ENCODE measurements at places on chromosomes 7 and 10.
A peak's percentile ranks its signal among the peaks of the same experiment; 100 is the strongest.

DNA sequence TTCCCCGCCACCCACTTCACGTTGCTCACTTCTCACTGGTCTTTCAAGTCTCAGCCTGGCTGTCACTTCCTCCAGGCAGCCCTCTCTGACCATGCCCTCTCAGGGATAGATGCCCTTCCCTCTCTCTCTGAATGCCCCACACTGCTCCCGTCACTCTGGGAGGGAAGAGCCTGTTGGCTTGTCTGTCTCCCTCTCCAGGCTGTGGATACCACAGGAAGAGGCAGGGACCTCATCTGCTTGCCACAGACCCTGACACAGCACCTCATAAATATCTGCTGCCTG, 93.1 kb downstream of the OAT start:
- H3K4me3 ChIP-seq: no peak overlapping the region
- peaks cover 43% of the 10 kb centered on the region for H3K27me3 ChIP-seq
- no peaks in the 10 kb centered on the region for H3K36me3 ChIP-seq
- no peak for DNase-seq
- no peak overlapping the region for H3K27ac ChIP-seq

DNA sequence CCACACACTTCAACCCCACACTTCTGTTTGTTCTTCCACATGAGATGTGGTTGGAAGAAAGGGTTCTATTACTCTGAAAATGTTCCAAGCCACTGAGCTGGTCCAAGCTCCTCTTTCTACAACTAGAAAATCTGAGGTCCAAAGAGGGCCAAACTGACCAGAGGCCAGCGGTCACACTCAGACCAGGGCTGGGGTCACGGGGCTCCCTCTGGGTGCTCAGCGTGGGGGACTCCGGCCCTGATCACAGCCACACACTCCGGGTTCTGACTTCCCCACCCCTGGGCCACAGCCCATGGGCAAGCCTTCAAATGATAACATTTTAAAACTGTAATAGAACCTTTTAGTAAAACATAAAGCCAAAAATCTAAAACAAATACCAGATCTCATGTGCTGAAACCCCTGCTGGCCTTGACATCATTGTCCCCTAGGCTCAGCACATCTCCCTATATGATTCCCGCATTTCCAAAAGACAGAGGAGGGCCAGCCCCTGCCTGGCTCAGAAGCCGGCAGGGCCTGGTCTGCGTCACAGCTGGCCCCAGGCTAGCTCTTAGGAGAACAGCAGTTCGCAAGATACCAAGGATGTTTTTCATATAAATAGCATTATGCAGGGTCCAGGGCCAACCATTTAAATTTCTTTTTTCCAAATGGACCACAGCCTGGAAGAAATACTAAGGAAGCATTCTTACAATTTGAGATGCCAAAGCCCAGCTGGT, 3.3 kb downstream of the CRYGN start:
- peaks cover 5% of the 10 kb centered on the region for H3K27me3 ChIP-seq
- peaks cover 22% of the 10 kb centered on the region for H3K4me1 ChIP-seq
- no peak for DNase-seq
- H3K27ac ChIP-seq: no peak overlapping the region

DNA sequence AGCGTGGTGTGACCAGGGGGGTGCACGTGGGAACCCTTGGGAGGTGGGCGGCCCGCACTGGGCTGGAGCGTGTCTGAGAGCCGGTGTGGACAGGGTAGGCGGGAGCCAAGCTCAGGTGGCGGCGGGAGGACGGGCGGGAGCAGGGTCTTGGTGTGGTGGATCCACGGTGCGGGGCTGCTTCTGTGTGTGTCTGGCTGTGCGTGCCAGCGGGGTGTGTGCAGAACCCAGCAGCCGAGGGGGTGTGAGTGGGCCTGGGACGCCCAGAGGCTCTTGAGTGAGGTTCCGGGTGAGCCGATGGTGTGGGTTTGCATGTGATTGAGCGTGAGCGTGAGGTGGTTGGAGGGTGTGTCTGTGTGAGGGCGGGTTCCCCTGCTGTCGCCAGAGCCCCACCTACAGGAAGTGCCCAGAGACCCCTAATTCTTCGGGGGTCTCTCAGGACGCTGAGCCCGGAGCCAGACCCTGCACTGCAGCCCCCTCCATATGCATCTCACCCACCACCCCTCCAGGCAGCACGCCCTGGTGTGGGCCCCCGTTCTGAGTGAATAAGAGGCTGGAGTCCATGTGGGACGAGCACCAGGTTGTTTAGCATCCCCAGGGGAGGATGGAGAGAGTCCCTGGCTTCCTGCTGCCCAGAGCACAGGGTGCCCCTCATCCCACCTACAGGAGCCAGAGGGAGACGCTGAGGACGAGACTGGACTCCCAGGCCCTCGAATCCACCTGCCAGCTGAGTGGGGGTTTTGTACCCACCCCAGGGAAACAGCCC, 78.2 kb downstream of the ELFN1 start:
- H3K4me3 ChIP-seq: no peak overlapping the region
- H3K27me3 ChIP-seq: peaks cover 47% of the 10 kb centered on the region
- H3K4me1 ChIP-seq: peaks cover 2% of the 10 kb centered on the region

DNA sequence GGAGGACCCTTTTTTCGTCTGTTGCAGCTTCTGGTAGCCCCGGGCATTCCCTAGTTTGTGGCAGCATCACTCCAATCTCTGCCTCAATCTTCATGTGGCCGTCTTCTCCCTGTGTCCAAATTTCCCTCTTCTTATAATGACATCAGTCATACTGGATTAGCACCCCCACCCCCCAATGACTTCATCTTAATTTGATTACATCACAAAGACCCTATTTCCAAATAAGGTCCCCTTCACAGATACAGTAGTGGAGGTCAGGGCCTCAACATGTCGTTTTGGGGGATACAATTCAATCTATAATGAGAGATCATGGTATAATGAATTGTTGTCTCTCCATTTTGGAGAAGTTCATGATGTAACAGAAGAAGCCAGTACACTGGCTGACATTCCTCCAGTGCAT, 28.1 kb upstream of the EZH2 start:
- no peak overlapping the region for H3K27ac ChIP-seq
- peaks cover 8% of the 10 kb centered on the region for H3K4me1 ChIP-seq
- H3K4me3 ChIP-seq: no peak overlapping the region
- no peaks in the 10 kb centered on the region for H3K36me3 ChIP-seq
- DNase-seq: no peak

DNA sequence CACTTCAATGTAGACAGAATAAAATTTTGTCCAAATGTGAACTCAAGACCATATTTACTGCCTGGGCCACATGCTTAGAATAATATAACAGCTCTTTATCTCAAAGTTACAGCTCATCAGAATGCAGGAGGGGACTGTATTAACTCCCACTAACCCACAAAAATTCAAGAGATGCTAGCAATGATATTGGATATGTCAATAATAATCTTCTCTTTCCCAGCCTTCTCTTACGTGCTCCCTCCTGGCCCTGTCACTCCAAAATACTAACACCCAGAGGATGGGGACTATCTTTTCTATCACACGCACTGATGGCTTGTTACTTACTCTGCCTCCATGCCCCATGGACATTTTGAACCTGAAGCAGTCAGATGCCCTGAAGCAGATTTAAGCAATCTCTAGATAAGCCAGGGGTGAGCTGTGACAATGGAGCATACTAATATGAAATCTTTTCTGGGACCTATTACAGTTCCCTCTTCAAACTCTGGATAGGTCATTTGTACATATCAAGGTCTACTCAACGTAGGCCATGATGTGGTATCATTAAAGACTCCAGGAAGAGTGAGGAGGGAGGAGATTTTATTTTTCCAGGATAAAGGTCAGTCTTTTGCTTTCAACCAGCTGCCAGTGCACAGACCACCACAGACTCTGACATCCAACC, 803.0 kb downstream of the GRM8 start:
- H3K36me3 ChIP-seq: no peaks in the 10 kb centered on the region
- H3K4me3 ChIP-seq: no peak overlapping the region
- no peaks in the 10 kb centered on the region for H3K27me3 ChIP-seq
- no peak for DNase-seq
- no peak overlapping the region for H3K27ac ChIP-seq
- H3K4me1 ChIP-seq: no peaks in the 10 kb centered on the region

DNA sequence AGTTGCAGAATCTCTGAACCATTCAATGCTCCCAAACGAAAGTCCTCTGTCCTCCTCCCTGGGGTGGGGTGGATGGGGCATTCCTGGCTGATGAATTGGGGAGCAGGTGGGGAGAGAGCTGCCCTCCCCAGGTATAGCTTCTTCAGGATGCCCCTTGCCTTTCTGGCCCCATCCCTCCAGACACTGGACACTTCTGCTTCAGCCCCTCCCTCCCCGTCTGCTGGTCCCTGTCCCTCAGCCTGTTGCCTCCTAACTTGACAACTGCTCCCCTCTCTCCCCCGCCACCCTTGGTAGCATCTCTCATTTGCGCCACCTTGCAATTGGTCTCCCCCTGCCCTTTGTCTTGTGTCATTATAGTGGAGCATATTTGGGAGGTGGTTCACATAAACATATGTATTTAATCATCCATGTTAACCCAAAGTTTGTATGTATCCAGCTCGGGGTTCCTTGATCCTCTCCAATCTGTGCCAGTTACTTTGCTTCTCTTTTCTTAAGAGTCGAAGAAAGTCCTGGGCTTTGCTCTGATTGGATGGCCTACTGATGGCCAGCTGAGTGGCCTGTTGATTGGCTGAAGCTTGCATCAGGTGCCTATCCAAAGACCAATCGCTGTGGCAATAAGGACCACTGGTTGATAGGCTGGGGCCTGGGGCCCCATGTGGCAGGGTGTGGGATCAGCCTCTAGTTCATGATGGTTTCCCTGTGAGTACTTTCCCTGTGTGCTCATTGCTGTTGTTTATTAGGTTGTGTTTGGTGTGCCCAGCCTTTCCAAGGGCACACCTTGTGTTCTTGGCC, 4.0 kb upstream of the GCK start:
- H3K4me1 ChIP-seq: peaks cover 16% of the 10 kb centered on the region
- DNase-seq: no peak
- no peaks in the 10 kb centered on the region for H3K36me3 ChIP-seq
- no peak overlapping the region for H3K27ac ChIP-seq
- no peak overlapping the region for H3K4me3 ChIP-seq
- peaks cover 4% of the 10 kb centered on the region for H3K27me3 ChIP-seq

- peaks cover 62% of the 10 kb centered on the region for H3K27me3 ChIP-seq
- H3K4me1 ChIP-seq: peaks cover 12% of the 10 kb centered on the region
- no peak within 1 kb of the TSS for H3K27ac ChIP-seq
- no peaks in the 10 kb centered on the region for H3K36me3 ChIP-seq
- peak; percentile 35 for DNase-seq
Measured at GRCh38 chr7:101362334-101363195, at the start of gene COL26A1. COL26A1 (plus strand) TSS chr7:101362875; CDS start chr7:101363033, 158 bp downstream.

DNA sequence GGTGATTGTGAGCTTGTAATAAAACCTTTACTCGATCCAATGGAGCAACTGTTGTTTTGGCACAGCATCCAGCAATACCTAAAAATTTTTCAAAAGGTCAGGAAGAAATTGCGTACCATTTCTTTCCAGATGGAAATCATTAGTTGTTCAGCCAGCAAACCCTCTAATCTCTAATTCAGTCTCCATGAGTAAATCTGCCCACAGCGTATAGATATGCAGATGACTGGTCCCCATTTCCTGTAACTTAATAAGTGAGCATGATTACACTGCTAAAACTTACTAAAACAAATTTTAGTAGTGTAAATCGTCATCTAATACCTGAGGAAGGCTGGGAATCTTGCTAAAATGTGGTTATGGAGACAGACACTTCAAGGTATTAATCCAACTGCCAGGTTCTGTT, 10.6 kb downstream of the SLC25A16 start:
- H3K4me3 ChIP-seq: no peak overlapping the region
- peaks cover 8% of the 10 kb centered on the region for H3K36me3 ChIP-seq
- no peak for DNase-seq
- no peak overlapping the region for H3K27ac ChIP-seq
- H3K4me1 ChIP-seq: no peaks in the 10 kb centered on the region

DNA sequence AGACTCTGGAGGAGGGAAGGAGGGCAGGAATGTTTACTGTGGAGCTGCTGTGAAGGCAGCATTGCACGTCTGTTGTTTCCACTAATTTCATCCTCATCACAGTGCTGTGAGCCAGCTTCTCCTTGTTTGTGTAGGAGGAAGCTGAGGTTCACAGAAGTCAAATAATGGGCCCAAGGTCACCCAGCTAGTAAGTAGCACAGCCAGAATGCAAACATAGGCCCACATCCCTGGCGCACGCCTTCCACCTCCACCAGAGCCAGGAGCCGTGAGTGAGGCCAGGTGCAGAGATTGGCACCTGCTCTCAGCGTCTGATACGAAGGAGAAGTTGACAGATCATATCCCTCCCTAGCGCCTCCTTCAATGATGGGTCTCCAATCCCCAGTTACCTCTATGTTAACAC, 93.6 kb downstream of the HTR5A start:
- no peaks in the 10 kb centered on the region for H3K36me3 ChIP-seq
- H3K4me1 ChIP-seq: no peaks in the 10 kb centered on the region
- no peaks in the 10 kb centered on the region for H3K27me3 ChIP-seq
- DNase-seq: no peak
- H3K4me3 ChIP-seq: no peak overlapping the region

DNA sequence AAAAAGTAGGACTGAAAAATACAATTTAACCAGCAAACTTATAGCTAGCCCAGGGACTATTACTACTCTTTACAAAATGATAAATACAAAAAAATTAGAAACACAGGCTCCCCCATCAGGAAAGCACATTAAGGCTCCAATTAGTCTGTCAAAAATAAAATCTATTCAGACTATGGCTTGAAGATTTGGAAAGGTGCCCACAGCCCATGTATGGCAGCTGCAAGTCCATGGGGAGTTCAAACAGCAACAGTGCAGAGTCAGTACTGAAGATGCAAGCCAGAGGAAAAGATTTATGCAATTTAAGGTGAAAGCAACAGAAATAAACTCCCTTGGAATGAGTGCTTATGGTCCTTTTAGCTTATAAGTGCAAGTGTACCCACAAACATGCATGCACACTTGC, 29.7 kb downstream of the IMMP2L start:
- H3K4me1 ChIP-seq: no peaks in the 10 kb centered on the region
- H3K4me3 ChIP-seq: no peak overlapping the region
- H3K27ac ChIP-seq: no peak overlapping the region
- peak; percentile 8 for DNase-seq

DNA sequence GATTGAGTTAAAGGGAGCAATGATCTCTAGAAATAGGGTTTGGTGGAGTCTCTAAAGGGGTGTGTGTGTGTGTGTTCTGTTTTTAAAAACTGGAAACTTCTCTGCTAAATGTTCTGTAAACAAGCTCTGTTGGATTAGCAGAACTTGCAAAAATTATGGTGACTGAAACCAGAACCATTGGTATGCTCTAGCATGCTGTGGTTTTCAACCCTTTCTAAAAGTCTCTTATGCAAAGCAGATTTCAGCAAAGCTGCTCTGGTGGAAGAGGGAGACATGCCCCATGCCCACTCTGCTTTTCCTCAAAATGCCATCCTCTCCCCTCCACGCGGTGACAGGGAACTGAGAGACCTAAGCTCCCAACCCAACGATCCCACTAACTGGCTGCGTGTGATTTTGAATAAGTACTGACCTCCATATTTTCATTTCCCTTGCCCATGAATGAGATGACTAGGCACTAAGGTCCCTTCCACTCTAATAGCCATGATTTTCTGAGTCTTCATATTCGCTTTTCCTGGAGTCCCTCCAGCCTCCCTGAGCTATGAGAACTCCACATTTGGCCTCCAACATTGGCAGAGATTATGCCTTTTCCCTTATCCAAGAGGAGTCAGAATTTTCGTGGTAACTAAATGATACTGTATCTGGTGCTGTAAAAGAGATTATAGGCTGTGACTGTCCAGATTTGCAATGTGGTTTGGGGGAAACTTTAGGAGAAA, 117.3 kb upstream of the PALS2 start:
- peak; percentile 66 for DNase-seq
- H3K27ac ChIP-seq: no peak overlapping the region
- no peak overlapping the region for H3K4me3 ChIP-seq
- no peaks in the 10 kb centered on the region for H3K36me3 ChIP-seq
- H3K27me3 ChIP-seq: no peaks in the 10 kb centered on the region
